ENCODE measurements at places on chromosomes 6 and 20.

DNA sequence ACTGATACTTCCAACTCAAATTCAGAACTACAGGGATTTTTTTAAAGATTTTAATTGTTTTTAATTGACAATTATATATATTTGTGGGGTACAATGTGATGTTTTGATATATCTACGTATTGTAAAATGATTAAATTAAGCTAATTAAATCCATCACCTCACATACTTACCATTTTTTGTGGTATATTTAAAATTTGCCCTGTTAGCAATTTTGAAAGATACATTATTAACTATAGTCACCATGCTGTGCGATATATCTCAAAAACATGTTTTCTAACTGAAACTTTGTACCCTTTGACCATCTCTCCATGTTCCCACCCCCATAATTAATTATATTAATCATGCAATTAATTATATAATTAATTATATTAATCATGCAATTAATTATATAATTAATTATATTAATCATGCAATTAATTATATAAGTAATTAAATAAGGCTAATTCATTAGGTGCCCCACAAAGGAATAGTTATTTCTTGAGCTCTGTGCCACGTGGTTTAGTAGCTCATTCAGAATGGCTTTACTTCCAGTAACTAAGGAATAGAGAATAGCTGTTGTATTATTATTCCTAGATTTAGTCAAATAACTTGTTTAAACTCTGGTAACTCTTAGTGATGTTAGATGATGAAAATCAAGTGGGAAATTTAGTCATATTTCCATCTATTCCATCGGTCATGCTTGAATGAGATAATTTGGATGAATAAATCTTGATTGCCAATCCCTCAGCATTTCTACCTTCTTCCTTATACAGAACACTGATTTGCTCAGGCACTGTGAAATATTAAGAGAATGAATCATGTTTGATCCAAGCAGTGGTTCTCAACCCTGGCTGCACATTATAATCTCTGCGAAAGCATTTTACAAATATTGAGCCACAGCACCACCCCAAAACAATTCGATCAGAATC, 25.1 kb downstream of the LOC128125822 start:
- no peak for DNase-seq

- DNase-seq: no peak
Observed at GRCh38 chr20:17685168-17685567, 3.1 kb upstream of the RRBP1 start.

DNA sequence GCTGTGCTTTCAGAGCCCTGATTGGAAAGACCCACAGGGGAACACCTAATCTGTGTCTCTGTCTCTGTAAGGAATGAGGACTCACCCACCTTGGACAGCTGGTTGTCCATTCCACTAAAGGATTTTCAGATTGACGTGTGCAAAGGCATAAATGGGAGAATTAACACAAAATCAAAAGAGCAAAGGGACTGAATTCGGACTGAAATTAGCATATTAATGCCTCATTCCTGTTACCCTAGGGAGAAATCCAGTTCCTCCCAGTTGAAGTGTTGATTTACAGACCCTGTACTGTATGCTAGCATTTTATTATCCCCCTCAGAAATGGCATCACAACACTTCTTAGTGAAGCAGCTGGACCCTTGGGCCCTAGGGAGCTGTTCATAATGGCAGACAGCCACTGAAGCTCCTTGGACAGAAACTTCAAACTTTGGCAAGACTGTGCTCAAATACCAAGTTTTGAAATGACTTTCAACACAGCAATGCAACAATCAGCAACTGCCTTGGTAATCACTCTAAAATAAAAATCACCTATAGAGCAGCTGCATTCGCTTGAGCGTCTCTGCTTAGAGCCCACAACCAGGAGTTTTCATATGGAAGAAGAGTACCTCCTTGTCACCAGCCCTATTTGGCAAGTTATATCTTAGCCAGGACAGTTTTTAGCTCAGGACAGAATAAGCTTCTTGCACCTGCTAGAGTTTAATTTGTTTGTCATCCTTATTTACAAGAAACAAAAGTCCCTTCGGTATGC, 118.1 kb downstream of the TRDN start:
- DNase-seq: no peak

DNA sequence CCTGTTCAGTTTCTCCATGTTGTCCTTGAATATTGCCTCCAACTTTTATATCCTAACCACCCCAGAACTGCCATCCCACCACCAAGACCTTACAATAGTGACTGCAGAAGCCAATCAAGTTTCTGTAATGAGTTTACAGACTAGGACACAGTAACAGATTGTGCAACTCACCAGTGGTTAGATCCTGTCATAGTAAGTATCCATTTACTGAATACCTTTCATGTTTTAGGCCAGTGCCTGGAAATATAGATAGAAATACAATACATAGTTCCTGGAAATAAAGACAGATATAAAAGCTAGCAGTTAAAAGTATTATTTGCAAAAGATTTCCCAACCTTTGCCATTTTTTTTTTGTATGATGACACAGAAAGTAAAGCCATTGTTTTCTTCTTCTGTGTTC, 471.8 kb upstream of the BTBD3 start:
- no peak for DNase-seq

DNA sequence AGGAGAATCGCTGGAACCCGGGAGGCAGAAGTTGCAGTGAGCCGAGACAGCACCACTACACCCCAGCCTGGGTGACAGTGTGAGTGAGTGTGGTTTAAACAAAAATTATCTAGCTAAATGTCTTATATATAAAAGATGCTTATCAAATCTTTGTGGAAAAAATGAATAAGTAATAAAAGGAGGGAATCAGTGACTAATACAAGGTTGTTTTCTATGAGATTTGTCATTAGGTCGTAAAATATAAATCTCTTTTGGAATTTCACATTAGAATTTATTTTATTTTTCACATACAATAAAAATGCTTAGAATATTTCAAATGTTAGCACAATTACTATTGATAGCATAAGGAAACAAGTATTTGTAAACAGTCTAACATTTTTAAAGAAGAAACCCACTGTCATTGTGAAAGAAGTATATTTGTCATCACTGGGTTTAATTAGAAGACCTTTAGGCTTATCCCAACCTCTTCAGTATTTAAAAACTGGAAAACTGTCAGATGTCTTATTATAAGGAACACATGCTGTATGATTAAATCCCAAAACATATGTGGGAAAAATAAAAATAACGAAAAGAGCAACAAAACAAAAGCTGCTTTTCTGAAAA, 47.1 kb downstream of the ASCC3 start:
- DNase-seq: no peak

DNA sequence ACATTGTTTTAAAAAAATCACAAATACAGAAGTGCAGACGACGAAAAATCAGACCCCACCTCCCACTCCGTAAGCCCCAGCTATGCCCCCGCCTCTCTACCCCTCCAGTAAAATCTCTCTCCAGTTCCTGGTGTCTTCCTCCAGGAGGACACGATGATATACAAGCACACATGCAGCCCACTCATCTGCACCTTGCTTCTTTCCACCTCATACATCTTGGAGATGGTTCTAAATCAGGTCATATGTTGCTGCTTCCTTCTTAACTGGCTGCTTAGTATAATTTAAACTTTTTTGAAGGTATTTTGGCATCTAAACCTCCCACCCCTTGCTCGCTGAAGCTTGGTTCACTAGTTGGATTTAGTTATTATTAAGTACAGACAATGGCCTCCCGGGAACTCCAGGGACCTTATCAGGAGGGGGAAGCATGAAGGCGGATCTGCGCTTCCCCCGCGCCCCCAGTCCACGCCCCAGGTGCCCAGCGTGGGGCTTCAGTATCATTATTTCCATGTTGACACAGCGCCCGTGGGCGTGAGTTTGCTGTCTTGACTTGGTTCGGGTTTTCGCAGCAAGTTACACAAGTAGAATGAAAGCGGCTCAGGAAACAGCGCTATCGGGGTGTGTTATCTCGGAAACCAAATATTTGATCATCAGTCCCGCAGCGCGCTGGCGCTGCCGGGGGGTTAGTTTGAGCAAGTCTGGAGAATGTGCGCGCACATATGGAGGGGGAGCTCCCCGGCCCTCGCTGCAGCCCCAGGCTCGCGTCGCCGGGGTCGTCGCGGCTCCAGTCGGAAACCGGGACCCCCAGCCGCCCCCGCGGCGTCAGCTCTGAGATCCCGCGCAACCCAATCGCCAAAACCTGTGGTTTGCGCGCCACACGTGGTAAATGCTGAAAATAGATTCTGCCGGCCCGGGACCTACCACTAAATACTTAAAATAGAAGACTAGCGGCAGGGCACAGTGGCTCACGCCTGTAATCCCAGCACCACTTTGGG, 2.3 kb downstream of the BMP7 start:
- DNase-seq: no peak

DNA sequence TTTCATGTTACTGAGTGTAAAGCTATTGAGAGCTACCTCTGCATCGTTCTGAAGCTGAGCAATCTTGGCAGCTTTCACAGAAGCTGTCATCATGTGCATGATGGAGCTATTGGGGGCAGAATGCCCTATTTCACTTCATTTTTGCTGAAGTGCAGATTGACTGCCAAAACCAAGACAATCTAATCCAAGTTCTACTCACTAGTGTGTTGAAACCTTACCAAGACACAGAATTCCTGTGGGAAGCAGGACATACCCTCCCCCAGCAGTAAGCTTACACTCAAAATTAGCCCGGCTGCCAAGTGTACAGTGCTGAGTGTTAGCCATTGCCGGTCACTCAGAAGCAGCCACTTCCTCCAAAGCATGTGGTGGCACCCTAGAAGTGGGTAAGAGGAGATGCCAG, 177.3 kb upstream of the TENT5A start:
- no peak for DNase-seq

DNA sequence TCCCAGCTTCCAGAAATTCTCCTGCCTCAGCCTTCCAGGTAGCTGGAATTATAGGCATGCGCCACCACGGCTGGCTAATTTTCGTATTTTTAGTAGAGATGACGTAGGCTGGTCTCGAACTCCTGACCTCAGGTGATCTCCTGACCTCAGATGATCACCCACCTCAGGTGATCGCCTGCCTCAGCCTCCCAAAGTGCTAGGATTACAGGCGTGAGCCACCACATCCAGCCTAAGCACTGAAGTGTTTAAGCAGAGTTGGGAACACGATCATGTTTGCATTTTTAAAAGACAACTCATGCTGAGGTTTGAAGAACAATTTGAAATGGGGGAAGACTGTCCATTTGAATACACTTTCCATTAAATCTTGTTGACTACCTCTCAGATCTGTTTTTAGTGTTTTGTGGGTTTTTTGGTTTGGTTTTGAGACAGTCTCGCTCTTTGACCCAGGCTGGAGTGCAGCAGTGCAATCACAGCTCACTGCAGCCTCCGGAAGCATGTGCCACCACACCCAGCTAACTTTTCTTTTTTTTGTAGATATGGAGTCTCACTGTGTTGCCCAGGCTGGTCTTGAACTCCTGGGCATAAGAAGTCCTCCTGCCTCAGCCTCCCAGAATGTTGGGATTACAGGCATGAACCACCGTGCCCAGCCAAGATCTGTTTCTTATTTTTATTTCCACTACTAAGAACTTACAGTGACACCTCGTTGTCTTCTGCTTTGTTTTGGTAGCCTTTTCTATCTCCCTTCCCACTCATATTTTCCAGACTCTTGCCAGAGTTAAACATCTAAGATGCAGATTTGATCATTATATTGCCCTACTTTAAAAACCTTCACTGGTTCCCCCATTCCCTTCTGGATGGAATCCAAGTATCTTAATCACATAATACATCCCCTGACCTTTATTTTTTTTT, 5.5 kb downstream of the CASP8AP2 start:
- DNase-seq: no peak

GRCh38 chr6:44661221-44662008, 273.9 kb downstream of the CDC5L start:
- DNase-seq: no peak

GRCh38 chr6:151847064-151847463, 39.6 kb downstream of the ESR1 start:
- DNase-seq: peak; percentile 14

DNA sequence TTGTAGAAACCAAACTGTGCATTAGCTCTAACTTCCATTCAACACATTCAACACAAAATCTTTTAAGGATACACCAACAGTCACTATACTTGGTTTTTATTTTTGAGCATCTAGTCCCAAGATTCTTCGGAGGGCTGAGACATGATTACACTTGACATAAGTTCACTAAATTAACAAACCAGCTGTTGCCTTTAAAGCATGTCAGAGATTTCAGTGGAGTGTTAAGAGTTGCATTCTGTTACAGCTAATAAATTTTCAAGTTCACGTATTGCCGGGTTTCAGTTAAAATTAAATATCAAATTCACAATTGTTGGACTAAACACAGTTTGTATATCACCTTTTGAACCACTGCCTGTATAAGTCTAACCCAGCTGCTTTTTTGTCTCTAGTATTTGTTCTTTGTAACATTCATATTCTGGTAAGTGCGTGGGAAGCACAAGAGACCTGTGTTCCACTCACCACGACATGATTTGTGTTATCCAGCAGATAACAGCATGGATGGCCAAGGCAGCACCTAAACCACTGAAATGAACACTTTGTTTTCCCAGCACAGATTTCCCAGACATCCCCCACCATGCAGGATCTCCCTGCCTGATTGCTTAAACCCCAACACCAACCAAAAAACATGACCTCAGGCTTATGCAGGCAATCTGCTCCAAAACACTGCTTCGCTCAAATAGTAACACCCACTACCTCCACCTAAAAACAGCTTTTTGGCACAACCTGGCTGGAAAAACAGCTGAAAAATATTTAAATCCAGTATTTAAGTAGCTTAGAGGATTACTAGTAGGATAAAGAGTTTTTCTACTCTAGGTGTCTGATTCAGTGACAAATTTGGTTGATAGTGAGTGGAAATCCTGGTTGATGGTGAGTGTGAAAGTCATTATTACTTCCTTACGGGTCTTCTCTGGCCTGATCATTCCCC, 286.5 kb upstream of the NT5E start:
- no peak for DNase-seq
